ENCODE measurements at places on chromosomes 3 and 15.

- DNase-seq: peak; percentile 6
These were observed 36.4 kb upstream of the DNAJC13 start for GRCh38 chr3:132380920-132381319.

GRCh38 chr3:186839874-186840641, 2.5 kb upstream of the ADIPOQ start:
- peak; percentile 42 for DNase-seq

DNA sequence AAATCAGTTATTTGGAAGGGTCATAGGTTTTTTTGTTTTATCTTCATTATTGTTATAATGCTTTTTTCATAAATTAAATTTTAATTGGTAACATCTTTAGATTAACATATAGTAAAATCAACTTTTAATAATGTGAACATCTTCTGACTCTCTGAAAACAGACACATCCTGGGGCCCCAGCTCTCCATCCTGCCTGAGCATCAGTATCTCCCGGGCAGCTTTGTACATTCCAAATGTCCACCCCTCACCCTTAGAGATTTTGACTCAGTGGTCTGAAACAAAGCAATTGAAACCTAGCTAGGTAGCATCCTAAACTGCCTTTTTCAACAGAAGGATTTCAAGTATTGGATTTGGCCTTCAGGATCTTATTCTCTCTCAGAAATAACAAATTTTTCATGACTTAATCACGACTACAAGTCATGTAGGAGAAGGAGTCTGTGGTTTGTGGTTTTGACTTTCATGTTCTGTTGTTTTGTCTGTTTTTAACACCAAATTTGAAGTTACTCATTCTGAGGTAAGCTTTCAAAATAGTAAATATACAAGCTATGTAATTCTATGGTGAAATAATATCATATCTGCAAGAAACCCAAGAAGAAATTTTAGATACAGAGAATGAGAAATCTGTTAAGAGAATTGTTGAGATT, 147.3 kb upstream of the UBE2E2 start:
- peak; percentile 85 for DNase-seq

DNA sequence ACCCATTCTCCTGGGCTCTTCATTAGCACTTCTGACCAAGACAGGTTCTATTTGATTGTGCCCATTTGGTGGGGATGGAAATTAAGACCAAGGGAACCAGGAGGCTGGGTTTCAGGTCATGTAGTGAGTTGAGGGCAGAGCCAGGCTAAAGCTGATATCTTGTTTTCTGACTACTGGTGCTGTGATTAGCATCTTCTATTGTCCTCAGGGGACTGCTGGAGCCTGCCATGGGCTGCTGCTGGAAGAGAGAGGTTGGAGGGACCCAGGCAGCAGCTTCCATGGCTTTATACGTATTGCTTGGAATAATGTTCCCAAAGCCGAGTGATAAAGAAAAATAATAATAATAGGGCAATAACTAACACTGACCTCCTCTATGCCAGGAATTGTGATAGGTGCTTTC, 211.4 kb upstream of the ROPN1 start:
- no peak for DNase-seq

DNA sequence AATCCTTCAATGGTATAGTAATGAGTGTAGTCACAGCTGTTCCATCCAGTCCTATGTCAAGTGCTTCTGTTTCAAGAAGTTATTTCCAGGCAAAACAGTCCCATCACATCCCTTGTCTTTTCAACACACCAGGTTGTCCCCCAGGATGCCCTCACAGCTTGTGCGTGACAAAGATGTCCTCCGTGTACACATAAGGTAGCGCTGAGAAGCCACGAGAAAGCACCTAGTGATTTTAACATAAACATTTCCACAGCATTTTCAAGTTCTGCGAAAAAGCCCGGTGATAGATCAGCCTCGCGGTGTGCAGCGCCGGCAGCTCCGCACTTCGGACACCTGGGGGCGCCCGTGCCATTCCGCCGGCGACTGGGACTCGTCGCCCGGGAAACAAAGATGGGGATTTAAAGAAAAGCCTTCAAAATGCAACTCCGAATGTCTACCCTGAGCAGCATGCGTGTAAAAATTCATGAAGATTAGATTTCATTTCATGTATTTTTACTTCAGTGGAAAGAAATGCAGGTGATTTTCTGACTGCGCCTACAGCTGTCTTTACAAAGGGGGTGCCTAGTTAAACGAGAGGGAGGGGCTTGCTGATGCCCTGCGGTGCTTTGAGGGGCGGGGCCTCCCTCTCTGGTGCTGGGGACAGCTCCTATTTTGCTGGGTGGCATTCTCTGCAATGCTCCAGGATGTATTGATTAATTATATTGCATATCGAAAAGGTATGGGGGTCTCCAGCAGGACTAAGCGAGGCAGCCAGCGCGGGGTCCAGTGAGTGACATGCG, 49.9 kb downstream of the KY start:
- peak; percentile 60 for DNase-seq

DNA sequence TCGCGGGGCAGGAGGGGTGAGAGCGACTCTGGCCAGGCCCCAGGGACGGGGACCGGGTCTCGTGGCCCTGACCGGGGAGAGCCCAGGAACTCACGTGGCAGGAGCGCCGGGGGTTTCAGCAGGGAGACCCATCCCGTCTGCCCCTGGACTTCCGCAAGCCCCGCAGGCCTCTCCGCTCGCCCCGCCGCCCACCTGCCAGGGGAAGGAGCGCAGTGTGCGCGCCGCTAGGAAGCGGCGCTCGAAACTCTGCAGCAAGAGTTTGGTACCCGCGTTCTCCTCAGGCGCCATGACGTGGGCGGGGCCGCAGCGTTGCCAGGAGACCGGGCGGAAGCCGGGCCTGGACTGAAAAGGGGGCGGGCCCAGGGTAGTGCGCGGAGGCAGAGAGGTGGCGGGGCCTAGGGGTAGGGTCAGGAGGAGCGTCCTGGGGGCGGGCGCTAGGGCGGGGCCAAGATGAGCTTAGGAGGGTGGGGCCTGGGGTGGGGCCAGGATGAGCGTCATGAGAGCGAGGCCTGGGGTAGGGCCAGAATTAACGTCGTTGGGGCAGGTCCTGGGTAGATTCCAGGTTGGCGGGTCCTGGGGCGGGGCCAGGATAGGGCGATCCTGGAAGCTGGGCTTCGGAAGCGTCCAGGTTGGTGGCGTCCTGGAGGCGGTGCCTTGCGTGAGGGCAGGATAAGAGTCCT, 29.7 kb downstream of the ALG1L2 start:
- DNase-seq: peak; percentile 98

GRCh38 chr15:56356616-56357015, 8.6 kb upstream of the TEX9 start:
- DNase-seq: peak; percentile 61

DNA sequence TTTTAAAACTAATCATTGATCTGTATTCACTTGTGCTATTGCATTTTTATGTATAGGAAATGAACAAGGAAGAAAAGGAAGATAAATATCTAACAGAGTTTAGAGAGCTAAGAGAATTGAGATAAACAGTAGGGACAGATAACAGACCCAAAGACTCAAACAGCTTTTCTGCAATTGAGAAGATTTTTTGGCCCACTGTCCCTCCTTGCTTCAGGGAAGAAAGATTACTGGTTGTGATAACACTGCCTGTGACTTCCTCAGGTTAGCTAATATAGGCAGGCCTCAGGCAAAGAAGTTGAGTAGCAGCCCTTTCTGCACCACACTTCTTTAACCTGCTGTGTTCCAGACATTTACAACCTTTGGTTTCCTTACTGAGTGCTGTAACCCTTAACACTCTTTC, 2.7 kb upstream of the COX17 start:
- no peak for DNase-seq

DNA sequence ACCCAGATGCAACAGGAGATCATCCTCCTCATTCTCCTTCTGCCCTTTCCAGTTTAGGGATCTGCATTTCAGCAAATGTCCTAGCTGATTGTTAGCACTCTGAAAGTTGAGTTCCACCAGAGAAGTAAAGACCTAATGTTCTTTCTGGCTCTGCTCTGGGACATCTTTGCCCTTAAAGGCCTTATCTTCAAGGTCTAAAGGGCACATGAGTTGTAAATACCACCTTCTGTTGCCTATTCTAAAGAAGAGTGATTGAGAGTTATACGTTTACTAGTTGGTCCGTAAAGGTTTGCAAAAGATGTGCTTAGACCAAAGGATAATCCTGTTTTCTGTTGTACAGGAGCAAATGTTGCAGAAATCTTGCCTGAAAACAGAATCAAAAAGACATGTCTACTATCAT, 151.6 kb downstream of the ADAMTS9 start:
- no peak for DNase-seq

DNA sequence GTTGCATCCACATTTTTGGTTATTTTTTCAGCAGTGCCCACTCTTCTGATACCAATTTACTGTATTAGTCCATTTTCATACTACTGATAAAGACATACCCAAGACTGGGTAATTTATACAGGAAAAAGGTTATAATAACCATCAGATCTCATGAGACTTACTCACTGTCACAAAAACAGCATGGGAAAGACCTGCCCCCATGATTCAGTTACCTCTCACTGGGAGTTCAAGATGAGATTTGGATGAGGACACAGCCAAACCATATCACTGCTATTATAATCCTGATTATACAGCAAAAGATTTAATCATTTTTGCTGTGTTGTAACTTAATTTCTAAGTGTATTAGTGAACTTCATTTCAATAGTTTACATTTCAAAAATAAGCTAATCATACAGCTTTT, 6.6 kb downstream of the ZBED2 start:
- DNase-seq: no peak

DNA sequence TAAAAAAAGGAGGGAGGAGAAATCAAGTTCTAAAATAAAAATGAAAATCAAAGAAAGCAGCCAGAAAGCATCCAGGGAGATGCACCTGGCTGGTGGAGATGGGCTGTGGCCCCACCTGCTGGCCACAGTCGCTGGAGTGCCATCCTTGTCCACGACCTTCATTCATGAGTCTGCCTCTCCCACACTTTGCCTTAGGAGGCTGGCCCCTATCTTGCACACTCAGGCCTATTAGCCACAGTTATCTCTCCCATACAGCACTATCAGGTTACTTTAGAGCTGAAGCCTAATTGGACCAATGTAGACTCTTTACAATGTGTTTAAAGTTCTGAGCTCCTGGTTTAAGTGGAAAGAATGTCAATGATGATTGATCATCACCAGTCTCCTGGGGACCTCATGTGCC, 392.0 kb upstream of the RORA start:
- peak; percentile 13 for DNase-seq

- peak; percentile 52 for DNase-seq
These were observed 83.6 kb downstream of the NCEH1 start for GRCh38 chr3:172627057-172627809.

GRCh38 chr3:180749796-180750195, 70.5 kb upstream of the CCDC39 start:
- DNase-seq: no peak

DNA sequence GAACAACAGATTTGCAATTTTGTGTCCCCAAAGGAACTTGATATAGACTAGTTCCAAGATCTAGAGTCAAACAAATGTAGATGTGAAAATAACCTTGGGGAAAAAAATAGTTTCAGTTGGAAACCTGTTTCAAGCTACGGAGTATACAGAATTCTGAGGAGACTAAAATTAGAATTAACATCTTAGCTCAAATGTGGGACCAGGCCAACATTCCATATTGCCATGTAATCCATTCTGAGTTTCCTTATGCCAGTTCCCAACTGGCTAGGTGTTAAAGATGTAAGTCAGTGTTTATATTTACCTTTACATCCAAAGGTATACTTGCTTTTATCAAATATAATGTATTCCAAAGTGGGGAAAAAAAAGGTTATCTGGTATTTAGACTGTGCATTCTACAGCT, 76.3 kb downstream of the UBE3A start:
- DNase-seq: no peak

- DNase-seq: peak; percentile 28
These were observed 33.3 kb upstream of the PAQR5 start for GRCh38 chr15:69265347-69265955.

Data from fibroblast of skin of right quadriceps (primary cell).